ENCODE measurements at places on chromosomes 4 and X.

- DNase-seq = no peak
Measured at GRCh38 chrX:123311486-123311885, 127.4 kb downstream of the GRIA3 start.

DNA sequence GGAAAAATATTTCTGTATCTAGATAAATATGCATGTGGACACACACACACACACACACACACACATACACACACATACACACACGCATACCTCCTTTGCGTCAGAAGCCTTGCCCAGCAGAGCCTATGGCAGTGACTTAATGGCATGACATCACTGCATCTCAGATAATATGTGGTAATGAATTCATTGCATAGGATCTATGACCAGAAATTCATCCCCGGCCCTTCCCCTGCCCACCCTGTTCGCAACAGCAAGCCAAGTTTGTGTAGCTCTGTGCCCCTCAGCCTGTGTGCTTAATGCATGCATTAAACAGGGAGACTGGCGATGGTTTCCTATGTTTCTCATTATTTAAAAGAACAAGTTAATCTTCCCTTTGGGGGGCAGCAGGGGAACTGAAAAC is 120.7 kb downstream of the NKX6-1 start:
- DNase-seq = no peak

- DNase-seq = no peak
Measured at GRCh38 chr4:112038861-112039260, 106.4 kb upstream of the FAM241A start.

- DNase-seq = no peak
Measured at GRCh38 chr4:137740141-137740540, 207.8 kb upstream of the PCDH18 start.

DNA sequence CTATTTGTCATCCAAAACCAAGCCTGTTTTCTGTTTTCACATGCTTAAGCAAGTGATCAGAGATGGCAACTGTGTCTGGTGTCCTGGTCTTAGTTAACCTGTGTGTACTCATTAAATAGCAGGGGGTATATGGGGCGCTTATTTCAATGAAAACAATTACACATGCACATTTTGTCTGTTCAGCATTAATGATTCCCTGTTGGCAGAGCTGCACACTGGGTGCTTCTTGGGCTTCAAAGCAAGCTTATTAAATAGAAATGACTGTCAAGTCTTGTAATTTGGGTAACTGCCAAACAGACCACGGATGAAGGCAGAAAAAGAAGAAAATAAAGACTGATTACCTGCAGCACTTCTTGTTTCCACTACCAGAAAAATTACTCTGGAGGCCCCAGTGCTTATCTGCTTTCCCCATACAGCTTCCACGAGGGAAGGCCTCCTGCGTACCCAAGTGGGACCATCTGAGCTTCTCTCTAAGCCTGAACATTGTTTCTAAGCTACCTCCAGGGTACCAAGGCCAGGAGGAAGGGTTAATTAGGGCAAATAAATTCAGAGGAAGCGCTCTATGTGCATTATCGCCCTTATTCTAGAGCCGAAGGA is 107.2 kb upstream of the TBL1X start:
- no peak for DNase-seq

DNA sequence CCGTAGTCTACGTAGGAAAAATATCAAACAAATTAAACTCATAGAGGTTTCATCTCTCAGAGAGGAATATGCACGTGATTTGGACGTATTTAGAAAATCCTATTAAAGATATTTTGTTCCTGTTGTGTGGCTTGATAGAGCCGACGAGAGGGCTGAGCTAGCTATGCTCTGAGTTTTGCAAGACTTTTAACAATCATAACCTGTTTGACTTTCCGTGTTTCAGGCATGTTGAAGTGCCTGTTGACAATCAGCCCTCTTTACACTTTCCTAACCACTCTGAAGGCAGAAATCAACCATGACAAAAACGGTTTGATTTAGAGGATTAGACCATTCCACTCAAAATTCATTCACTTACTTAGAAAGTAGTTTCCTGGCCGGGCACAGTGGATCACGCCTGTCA is 297.3 kb downstream of the ASMT start:
- DNase-seq = no peak

DNA sequence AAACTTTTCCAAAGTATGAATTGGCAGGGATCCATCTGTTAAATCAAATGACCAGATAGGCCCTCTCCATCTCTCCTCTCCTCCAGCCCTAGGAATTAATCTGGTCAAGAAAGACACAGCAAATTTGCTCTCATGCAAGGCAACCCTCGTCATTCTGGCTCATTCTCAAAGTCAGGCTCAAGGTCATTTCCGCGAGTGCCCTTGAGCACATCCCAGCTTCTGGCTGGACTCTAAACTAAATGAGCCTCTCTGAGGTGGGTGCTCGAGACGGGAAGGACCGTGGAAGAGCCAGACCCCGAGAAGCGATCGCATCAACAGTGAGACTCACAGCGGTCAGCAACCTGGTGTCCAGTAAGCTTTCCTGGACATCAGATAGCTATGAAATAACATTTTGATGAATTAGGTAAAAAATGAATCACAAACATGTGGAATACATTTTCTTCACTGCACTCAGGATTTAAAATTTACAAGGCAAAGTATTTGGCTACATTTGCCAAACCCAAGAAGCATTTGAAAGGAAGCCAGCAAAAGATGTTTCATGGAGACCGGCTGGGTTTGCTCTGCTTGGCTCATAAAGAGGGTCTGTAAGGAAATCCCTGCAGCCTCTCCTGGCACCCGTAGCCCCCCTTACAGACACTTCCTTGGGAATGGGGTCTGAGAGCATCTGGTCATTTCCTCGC is 121.0 kb downstream of the ENPP6 start:
- no peak for DNase-seq

DNA sequence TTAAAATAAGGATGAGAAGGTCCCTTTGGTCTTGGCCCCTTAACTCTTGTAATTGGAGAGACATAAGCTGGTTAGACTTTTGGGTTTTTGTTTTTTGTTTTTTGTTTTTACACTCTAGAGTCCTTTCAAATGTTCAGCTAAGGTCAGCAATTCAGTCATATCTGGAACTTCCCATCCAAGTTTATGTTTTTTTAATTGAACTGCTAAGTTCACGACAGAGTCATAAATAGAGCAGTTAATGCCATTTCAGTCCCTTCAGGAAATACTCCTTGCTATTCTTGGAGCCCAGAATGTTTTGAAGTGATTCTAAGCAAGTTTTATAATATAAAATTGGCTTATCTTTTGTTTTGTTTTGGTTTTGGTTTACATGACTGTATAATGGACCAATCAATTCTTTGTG is 329.4 kb upstream of the PABPC4L start:
- no peak for DNase-seq

DNA sequence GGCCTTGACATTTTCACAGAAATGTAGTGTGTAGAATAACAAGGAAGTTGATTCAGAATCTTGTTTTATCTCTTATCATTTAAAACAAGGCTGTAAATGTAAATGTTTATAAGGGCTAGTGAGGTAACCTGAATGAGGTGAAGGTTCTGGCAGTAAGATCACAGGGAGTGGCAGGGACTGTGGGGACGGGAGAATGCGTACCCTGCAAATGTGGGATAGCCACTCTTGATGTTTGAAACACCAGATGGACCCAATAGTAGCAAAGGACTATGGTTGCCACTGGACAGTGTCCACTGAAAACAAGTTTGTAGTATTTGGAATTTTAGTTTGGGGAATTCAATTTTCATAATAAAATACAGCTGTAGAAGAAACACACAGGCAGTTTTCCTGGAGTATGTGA is 155.3 kb downstream of the FHIP1A start:
- DNase-seq = no peak

DNA sequence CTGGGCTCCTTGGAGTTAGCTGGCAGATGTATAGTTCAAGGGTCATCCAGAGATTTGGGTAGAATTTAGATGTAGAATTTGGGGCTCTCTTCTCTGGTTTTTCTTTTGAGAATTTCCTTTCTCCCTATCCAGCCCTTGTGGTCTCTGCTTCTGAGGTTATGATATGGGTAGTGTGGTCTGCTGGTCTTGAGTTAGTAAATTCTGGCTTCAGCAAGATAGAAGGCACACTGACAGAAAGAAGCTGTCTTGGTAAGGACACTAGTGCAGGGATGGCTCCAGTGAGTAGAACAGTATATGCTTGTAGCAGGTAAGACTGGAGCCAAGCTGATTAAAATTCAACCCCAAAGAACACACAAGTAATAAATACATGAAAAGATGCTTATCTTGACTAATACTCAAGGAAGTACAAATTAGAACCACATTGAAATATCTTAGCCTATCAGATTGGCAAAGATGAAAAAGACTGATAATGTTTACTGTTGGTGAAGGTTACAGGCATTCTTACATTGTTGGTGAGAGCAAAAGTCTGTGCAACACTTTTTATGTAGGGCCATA is 2.1 kb upstream of the IL9R start:
- no peak for DNase-seq

GRCh38 chr4:173205656-173206055 is 37.0 kb downstream of the GALNT7 start:
- DNase-seq = no peak

DNA sequence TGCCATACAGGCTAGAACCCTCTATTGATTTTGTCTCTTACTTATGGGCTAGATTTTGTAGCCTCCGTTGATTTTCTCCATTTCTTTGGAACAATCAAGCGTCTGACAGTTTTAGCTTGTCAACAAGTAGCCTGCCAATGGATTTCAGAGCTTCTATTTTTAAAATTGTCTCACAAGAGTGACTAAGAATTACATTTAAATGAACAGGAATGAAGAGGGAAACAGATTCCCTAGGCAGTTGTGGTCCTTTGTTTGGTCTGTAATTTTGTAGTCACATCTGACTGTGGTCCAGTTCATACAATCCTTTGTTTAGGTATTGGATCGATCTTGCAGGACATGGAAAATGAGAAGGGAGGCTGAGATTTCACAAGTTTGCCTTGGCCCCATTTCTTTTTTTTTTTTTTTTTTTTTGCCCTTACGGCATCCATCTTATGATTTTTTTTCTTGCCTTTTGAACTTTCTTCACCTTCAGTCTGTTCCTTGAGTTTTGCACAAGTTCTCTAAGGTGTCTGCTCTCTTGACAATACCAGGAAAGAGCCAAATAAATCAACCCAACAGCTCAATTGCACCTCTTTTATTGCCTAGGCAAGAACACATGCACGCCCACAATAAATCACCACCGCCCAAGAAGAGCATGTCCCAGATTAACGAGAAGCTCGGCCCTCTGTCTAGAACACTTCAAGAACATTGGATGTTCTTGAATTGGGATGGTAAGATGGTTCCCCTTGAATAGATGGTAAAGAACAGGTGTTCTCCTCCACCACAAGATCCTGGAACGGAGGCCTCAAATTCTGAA is 86.5 kb upstream of the EGFL6 start:
- no peak for DNase-seq

Data from GF-D8 (cell line).